Lower lobe of right lung (tissue), 2 donors: ENCODE measurements at places on chromosomes 16 and 17. TPM values are rescaled to one million over a fixed set of nuclear protein-coding genes. Genes with fewer than 3 reads are reported as not detected.

DNA sequence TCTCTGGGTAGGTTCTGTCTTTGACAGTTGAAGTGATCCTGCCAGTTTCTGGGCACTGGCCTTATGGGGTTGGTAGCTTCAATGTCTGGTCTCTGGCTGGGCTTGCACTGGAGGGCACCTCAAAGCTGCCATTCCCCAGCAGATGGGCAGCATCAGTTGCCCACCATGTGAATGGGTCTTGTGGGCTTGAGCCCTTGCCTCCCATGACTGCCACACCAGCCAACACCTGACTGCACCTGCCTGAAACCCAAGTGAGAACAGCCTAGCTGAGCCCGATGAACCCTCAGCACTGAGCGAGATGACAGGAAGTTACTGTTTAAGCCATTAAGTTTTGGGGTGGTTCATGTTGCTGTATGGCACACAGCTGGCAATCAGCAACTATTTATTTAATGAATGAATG, 69.1 kb upstream of the AXIN2 start:
- H3K36me3 ChIP-seq, result no peaks in the 10 kb centered on the region
- no peaks in the 10 kb centered on the region for H3K27me3 ChIP-seq
- H3K27ac ChIP-seq, result no peak overlapping the region
- peaks cover 4% of the 10 kb centered on the region for H3K4me1 ChIP-seq
- no peak overlapping the region for H3K4me3 ChIP-seq

The LRRC46 gene
- total RNA-seq, result 11.6 TPM

GRCh38 chr17:64343833-64344637, 46.6 kb downstream of the PECAM1 start:
- H3K27me3 ChIP-seq, result no peaks in the 10 kb centered on the region
- H3K4me3 ChIP-seq, result no peak overlapping the region
- DNase-seq, result peak; percentile 82
- H3K36me3 ChIP-seq, result peaks cover 55% of the 10 kb centered on the region

- no peak overlapping the region for H3K4me3 ChIP-seq
- H3K4me1 ChIP-seq, result peaks cover 11% of the 10 kb centered on the region
- peaks cover 75% of the 10 kb centered on the region for H3K27me3 ChIP-seq
- H3K27ac ChIP-seq, result no peak overlapping the region
- no peak for DNase-seq
Observed at GRCh38 chr16:1920727-1921171, 2.5 kb upstream of the HS3ST6 start.
